ENCODE measurements at places on chromosomes 6 and 20. TPM values are rescaled to one million over a fixed set of nuclear protein-coding genes. Genes with fewer than 3 reads are reported as not detected.

Gene RIN2
- polyA plus RNA-seq: 38.2 TPM

DNA sequence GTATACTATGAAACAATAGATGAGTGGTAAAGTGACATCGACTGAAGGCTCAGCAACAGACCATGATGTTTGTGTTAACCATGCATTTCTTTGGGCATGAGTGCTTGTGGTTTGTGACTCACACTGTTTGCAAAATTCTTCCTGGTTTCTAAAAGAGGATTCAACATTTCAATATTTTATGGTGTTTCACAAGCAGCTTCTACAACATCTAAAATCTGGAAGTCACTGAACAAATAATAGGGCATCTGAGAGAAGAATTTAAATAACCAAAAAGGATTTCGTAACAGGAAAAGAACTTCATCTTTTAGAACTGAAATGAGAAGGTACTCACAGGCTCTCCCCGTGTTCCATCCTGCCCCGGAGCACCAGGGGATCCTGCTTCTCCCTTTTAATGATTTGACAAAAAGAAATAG is 146.2 kb downstream of the COL21A1 start:
- DNase-seq: no peak

DNA sequence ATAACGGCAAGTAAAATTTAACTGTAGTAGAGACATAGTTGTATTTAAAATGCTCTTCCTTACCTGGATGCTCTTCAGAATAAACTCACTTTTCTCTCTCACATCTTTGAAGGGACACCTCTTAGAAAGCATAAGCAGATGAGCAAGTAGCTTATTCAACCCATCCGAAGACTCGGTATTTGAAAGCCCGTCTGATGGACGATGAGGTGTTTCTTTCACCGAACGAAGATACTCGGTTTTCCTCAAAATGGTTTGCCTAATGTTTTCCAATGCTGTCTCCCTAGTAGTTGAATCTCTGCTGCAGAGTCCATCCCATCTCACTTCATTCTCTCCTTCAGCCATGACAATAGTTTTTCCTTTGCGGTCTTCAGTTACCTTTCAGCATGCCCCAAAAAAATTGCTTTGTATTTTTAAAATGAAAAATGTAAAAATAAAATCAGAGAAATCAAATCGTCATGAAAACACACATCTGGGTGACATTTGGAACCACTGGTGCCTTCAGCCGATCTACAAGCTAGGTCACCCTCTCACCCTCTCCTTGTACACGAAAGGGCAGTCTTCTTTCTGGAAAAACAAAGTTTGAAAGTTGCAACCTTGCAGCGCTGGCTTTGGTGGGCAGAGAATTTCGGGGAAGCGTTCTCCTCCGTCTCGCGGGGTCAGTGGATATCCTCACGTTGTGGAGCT is 772 bp downstream of the SESN1 start:
- DNase-seq: no peak

Gene CGAS
- polyA plus RNA-seq: 2.8 TPM

Gene GNL1
- 89.8 TPM for polyA plus RNA-seq

DNA sequence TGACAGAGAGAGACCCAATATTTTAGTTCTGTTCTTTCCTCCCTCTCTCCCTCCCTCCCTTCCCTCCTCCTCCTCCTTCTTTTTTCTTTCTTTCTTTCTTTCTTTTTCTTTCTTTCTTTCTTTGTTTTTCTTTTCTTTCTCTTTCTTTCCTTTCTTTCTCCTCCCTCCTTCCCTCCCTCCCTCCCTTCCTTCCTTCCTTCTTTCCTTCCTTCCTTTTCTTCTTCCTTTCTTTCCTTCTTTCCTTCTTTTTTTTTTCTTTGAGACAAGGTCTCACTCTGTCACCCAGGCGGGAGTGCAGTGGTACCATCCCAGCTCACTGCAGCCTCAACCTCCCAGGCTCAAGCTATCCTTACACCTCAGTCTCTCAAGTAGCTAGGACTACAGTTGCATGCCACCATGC is 28.4 kb downstream of the ARHGAP40 start:
- no peak for DNase-seq

Data from right renal cortex interstitium (tissue), 3 donors.